CD4-positive, alpha-beta T cell (primary cell): ENCODE measurements at places on chromosomes 12 and 14.
A peak's percentile ranks its signal among the peaks of the same experiment; 100 is the strongest.

GRCh38 chr14:93892923-93893558, 34.1 kb upstream of the FAM181A start:
- H3K4me3 ChIP-seq = no peak overlapping the region
- no peaks in the 10 kb centered on the region for H3K27me3 ChIP-seq
- DNase-seq = peak; percentile 73
- H3K27ac ChIP-seq = no peak overlapping the region
- no peaks in the 10 kb centered on the region for H3K36me3 ChIP-seq

- peaks cover 16% of the 10 kb centered on the region for H3K36me3 ChIP-seq
- H3K4me3 ChIP-seq = peak overlapping the region; percentile 82
- H3K27me3 ChIP-seq = no peaks in the 10 kb centered on the region
Measured at GRCh38 chr12:51323317-51323960, 535 bp downstream of the BIN2 start.

GRCh38 chr14:90785471-90785870, 30.8 kb downstream of the TTC7B start:
- H3K27ac ChIP-seq = no peak overlapping the region
- H3K27me3 ChIP-seq = no peaks in the 10 kb centered on the region
- no peaks in the 10 kb centered on the region for H3K4me1 ChIP-seq
- no peaks in the 10 kb centered on the region for H3K36me3 ChIP-seq
- H3K4me3 ChIP-seq = no peak overlapping the region
- DNase-seq = no peak

DNA sequence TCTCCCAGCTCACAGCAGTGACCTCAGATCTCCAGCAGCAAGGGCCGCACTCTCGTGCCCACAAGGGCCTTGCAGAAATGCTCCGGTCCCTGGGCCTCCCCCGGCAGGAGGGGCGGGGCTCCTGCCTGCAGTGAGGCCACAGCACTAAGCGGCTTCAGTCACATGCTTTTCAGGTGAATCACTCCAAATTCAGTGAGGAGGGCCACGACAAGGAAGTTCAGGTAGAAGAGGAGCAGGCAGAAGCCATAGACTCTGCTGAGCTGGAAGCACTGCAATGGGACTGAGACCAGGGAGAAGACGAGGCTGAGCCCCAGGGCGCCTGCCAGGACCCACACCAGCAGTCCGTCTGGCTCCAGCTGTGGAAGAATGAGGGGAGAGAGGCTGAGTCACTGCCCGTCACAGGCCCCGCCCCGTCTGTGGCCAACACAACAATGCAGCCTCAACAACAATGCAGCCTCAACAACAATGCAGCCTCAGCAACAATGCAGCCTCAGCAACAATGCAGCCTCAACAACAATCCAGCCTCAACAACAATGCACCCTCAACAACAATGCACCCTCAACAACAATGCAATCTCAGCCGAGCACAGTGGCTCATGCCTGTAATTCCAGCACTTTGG, 35.2 kb downstream of the SLC8B1 start:
- peaks cover 60% of the 10 kb centered on the region for H3K36me3 ChIP-seq
- peaks cover 15% of the 10 kb centered on the region for H3K4me1 ChIP-seq
- H3K27ac ChIP-seq = no peak overlapping the region
- H3K4me3 ChIP-seq = no peak overlapping the region
- DNase-seq = no peak

GRCh38 chr12:57604992-57605810, 577 bp downstream of the DTX3 start:
- H3K27me3 ChIP-seq = no peaks in the 10 kb centered on the region
- H3K4me3 ChIP-seq = peak overlapping the region; percentile 74
- peaks cover 25% of the 10 kb centered on the region for H3K36me3 ChIP-seq

GRCh38 chr12:238116-238515, 24.2 kb upstream of the SLC6A12 start:
- no peaks in the 10 kb centered on the region for H3K4me1 ChIP-seq
- no peak for DNase-seq
- H3K27ac ChIP-seq = no peak overlapping the region
- no peak overlapping the region for H3K4me3 ChIP-seq
- no peaks in the 10 kb centered on the region for H3K27me3 ChIP-seq
- no peaks in the 10 kb centered on the region for H3K36me3 ChIP-seq

- H3K27me3 ChIP-seq = no peaks in the 10 kb centered on the region
- DNase-seq = no peak
- no peaks in the 10 kb centered on the region for H3K36me3 ChIP-seq
Measured at GRCh38 chr14:76212242-76212641, 60.5 kb downstream of the GPATCH2L start.
